Brain pericyte (primary cell): ENCODE measurements at places on chromosomes 3 and 15.

- no peak for DNase-seq
Observed at GRCh38 chr3:195899701-195900435, 8.5 kb downstream of the TNK2 start.

DNA sequence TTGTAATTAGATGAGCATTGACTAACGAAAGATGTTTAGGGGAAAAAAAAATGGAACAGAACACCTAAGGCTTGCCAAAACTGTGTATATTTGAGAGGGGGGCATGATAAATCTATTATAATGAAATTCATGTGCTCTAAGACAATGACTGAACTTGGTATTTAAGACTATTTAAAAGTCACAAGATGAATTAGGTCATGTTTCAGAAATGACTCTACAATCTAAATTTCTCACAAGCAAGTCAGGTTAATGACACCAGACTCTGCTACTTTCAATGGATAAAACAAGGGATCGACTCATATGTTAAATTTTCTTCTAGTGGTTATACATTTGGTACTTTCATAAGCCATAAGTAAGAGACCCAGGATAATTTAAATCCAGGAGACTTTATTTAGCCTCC, 78.4 kb downstream of the DUT start:
- no peak for DNase-seq

GRCh38 chr15:95091444-95091843, 860.1 kb downstream of the MCTP2 start:
- DNase-seq: no peak

DNA sequence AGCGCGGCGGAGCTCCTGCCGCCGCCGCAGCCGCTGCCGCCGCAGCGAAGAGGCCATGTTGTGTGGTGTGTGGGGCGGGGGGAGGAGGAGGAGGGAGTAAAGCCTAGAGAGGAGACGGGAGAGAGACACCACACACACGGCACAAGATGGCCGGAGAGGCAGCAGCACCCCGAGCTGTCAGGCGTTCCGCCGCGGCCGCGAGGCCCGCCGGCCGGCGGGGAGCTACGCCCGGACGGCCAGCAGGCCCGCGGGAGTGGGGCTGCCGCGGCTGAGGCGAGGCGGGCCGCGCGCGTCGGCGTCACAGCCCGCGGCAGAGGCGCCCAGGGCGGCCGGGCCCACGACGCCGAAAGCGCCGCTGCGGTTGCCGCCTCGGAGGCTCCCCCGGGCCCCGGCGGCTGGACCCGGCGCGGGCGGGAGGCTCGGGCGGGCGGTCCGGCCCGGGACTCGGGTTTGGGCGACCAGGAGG, 17.4 kb upstream of the CHD2 start:
- DNase-seq: no peak

GRCh38 chr3:136682740-136683312, 69.4 kb downstream of the STAG1 start:
- DNase-seq: no peak

- no peak for DNase-seq
Observed at GRCh38 chr3:194396859-194397756, 2.0 kb downstream of the GP5 start.

GRCh38 chr15:81475926-81476325, 101.9 kb upstream of the TMC3 start:
- no peak for DNase-seq

- no peak for DNase-seq
Observed at GRCh38 chr3:126113238-126113555, 29.3 kb upstream of the SLC41A3 start.

DNA sequence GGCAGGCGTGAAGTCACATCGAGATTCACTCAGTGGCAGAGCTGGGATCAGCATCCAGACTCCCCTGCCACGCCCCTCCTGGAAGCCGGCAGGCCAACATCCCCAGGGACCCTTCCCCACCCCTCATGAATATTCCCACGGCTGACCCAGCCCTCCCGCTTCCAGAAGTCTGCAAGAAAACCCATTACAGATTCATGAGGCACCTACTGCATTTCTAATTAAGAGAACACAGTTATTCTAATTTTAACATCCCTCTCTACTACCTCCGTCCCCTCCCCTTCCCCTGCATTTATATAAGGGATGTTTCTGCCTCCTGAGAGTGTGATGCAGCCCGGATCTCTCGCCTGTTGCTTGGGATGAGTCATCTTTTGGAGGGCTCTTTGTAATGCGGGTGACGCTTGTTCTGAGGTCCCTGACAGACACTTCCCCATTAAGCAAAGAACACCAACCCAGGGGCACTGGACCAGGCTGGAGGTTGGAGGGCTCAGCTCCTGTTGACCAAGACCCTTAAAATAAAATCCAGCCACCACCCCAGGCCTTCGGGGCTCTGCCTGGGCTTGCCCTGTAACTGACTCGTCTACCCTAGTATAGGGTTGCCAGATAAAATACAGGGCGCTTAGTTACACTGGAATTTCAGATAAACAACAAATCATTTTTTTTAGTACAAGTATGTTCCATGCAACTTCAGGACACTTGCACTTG, 118.7 kb downstream of the NUP210 start:
- no peak for DNase-seq

GRCh38 chr3:139312959-139313358, 30.9 kb upstream of the MRPS22 start:
- no peak for DNase-seq

- no peak for DNase-seq
Observed at GRCh38 chr3:174072675-174073074, 675.1 kb downstream of the NLGN1 start.

DNA sequence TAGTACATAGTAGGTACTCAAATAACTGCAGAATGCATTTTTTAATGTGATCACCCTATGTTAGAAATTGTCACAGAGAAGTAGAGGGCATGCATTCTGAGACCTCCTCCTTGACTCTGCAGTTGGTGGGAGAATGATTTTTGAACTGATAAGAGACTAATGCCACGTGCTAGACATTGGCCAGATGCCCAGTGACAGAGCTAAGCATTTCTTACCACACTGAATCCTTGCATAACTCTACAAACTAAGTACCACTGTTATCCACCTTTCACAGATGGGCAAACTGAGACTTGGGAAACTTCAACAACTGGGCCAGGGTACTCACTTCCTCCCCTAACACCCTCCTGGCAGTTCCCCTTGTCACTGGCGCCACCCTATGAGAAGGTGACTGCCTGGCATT, 33.5 kb upstream of the SPATA12 start:
- DNase-seq: no peak

- peak; percentile 82 for DNase-seq
Observed at GRCh38 chr3:50246517-50246954, 10.5 kb downstream of the GNAI2 start.

- no peak for DNase-seq
Observed at GRCh38 chr3:154552338-154552737, 122.3 kb upstream of the GPR149 start.

- DNase-seq: no peak
Observed at GRCh38 chr3:100463002-100463401, 29.4 kb upstream of the TMEM45A start.

GRCh38 chr3:39453134-39453533, 14.3 kb upstream of the MOBP start:
- DNase-seq: no peak

DNA sequence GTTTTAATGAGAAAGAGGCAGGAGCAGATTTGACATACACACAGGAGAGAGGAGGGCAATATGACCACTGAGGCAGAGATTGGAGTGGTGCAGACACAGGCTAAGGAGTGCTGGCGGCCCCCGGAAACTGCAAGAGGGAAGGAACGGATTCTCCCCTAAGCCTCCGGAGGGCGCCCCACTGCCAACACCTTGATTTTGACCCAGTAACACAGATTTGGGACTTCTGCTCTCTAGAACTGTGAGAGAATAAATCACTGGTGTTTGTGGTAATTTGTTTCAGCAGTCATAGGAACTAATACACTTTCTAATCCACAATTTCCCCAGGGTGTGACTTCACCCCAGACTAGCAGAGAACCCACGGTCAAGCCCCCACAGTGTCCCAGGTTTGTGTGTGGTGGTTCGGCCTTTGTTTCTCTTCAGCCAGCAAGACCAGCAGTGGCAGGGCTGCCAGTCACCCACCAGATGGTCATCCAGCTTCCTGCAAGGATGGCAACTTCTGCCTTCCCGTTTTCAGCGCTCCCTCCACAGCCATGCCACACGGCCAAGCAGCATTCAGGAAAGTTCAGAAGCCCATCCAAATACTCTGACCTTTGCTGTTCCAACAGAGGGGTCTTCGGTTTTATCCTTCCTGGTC, 23.6 kb upstream of the TSPAN3 start:
- DNase-seq: no peak

- DNase-seq: no peak
Observed at GRCh38 chr15:61017627-61018026, 211.5 kb downstream of the RORA start.

DNA sequence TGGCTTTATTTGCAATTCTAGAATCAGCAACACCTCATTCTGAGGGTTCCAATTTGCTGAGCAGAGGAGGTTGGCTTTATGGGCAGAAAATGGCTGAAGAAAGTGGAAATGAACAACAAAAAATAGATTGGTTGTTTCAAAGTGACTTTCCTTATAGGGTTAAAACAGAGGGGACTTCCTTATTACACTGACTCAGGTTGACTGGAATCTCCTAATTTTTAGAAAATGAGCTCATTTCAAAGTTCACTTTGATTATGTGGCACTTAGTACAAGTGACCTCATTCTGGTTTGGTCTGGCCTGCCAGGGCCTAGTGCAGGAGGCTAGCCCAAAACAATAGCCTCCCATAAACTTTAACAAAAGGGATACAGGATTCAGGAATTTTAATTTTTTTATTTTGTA, 41.4 kb downstream of the NFKBIZ start:
- no peak for DNase-seq

GRCh38 chr15:70947351-70948335, 55.0 kb downstream of the LRRC49 start:
- no peak for DNase-seq

- no peak for DNase-seq
Observed at GRCh38 chr15:73637527-73637926, 4.3 kb upstream of the NPTN start.

GRCh38 chr3:15291589-15292541, 40.5 kb downstream of the SH3BP5 start:
- DNase-seq: no peak

DNA sequence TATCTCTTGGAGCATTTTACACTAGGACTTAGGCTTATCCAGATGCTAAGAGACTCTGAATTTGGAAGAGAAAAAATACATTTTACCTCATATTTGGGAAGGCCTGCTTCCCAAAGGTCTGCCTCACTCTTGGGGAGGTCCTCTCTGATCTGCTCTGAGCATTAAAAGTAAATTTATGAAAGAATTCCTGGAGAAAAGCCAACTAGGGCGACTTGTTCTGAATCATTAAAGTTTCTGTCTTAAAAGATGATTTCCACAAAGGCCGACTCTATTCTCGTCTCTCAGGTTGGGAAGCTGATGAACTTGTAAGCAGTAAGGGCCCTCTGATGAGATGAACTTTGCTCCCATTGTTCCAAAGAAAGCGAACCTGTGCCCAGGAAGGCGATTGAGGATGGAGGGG, 48.7 kb upstream of the HES1 start:
- DNase-seq: no peak

DNA sequence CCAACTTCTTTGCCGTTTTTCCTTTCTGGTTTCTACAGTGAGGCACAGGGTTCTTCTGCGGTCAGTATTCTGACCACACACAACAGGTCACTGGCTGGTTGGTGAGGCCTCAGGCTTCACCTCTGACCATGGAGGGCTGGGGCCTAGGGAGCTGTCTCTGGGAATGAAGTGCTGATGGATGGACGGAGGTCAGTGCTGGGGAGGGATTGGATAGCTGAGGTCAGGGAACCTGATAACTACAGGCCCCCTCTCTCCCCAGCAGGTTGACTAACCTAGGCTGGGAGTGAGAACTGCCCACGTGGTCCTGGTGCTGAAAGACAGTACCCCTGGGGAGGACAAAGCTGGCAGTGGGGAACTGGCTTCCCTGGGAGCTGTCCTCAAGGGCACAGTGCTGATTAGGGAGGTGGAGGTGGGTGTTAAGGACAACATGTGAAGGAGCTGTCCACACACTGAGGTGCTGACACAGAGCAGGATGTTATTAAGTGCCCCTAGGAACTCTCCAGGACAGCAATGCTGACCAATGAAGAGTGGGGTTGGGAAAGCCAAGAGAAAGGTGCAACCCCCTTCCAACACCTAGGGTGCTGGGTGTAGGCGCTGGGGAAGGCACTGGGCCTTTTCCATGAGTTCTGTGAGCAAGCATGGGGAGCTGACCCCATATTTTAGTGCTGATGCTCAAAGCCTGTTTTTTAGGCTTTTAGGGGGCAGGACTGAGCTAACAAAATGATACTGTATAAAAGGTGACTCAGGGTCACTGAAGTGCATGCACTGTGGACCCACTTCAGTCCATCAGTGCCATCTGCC, 45.2 kb downstream of the ATP2B2 start:
- peak; percentile 52 for DNase-seq

- no peak for DNase-seq
Observed at GRCh38 chr3:65856907-65857306, 181.8 kb downstream of the MAGI1 start.

- no peak for DNase-seq
Observed at GRCh38 chr15:98071786-98072185, 111.3 kb downstream of the ARRDC4 start.

GRCh38 chr3:188976407-188976806, 195.4 kb upstream of the TPRG1 start:
- no peak for DNase-seq

- no peak for DNase-seq
Observed at GRCh38 chr15:63999177-63999576, 47.1 kb downstream of the DAPK2 start.

DNA sequence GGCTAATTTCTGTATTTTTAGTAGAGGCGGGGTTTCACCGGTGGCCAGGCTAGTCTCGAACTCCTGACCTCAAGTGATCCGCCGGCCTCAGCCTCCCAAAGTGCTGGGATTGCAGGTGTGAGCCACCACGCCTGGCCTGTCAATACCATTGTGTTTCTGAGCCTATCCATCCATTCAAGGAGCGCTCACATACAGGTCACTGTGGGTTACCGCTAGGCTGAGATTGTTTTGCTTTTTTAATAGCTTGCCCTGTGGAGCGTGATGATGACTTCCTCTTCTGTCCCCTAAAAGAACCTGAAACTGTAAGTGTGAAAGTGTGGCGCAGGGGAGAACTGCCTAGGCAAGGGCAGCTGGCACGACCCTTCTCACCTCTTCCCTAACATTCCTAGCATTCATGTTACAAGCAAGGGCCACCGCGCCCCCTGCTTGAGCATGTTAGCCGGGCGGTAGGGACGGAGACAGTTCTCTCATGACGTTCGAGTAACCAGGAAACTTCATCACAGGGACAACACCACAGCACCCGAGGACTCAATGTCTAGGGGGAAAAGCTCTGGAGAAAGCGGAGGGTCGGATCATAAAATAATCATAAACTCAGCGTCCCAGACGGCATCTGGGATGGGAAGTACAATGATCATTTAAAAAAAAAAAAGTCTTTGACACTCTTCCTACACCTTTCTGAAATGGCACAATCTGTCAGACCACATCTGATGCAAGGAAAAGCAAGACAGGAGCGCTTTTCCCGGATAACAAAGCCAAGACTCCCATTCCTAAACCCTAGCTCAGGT, 790 bp downstream of the LAMP3 start:
- no peak for DNase-seq

DNA sequence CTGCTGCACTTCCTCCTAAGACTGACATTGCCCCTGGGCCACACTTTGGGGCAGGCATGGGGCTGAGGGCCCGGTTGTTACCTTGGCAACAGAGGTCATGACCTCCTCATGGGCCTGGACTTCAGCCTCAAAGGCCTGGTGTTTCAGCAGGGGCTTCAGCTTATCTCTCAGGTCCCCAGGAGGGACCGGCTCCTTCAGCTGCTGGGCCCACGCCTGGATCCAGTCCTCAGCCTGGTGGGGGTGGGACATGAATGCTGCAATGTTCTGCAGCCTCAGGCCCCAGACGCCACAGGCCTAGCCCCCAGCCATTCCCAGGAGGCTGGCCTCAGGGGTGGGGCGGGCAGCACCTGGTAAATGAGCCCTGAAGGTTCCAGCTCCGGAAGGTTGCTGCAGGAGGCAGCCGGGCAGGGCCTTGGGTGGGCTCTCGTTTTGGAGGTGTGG, 27.6 kb downstream of the SPTBN5 start:
- DNase-seq: no peak
